CD8-positive, alpha-beta memory T cell (primary cell): ENCODE measurements at places on chromosomes 5 and 9. TPM values are rescaled to one million over a fixed set of nuclear protein-coding genes. Genes with fewer than 3 reads are reported as not detected.

DNA sequence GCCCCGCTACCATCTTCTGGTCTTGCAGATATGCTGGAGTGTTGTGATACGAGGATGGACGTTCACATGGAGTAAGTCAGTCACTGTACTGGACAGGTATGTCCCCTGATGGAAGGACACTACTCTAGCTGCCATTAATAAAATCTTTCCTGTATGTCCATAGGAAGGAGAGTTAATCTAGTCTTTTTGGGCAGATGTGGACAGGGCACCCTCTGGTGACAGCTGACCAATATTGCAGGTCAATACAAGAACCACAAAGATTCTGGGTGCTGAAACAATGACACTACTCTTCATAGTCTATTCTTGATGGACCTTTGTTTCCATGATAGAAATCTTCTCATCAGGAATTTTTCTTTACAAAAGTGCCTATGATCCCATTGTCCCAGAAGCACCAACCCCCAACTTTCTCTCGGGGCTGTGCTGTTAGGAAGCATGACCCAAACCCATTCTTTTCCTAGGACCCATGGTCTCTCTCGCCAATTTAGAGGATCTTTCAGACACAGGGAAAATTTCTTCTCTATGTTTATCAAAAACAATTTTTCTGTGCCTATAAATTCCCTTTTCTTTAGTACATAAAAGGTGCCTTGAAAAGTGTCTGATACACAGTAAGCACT, 376.9 kb downstream of the DTWD2 start:
- no peak for DNase-seq

DNA sequence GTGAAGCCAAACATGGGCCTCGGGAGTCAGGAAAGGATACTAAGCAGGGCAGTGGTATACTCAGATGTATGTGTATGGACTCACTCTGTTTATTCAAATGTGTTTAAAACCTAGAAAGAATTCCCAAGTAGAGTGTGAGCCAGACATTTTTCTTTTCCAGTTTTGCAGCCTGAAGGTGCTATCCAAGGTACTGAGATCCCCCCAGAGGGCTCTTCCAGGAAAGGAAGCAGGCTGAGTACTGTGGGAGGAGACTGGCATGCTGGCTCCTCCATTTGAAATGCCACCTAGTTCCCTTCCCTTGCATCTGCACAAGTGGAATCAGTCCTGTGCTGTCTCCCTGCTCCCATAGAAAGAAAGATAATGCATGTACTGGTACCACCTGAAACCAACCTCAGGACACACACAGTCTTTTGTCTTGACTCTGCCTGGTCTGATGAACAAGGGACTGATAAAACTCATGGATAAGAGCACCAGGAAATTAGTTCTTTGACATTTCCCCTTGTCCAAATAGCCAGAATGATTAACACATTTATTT, 85.9 kb downstream of the HRH2 start:
- no peak for DNase-seq

DNA sequence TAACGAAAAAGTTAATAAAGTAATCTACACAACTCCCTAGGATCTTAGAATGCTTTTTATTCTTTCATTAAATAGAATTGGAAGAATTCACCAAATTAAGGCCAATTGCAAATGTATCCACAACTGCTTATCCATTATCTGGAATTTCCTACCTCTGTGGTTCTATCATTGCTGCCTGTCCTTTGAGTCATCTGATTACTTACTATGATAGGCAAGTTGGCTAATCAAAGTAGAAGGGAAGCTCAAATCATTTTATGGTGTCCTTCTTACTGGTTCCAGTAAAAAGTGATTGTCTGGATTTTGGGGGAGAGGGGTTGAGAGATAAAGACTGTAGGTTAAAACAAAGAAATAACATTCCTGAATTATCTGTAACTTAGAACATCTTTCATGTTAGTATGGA, 161.4 kb upstream of the GNA14 start:
- DNase-seq: no peak

- no peak for DNase-seq
Measured at GRCh38 chr5:172486451-172486850, 32.1 kb upstream of the SH3PXD2B start.

- no peak for DNase-seq
Measured at GRCh38 chr9:92971121-92971520, 23.8 kb downstream of the FGD3 start.

DNA sequence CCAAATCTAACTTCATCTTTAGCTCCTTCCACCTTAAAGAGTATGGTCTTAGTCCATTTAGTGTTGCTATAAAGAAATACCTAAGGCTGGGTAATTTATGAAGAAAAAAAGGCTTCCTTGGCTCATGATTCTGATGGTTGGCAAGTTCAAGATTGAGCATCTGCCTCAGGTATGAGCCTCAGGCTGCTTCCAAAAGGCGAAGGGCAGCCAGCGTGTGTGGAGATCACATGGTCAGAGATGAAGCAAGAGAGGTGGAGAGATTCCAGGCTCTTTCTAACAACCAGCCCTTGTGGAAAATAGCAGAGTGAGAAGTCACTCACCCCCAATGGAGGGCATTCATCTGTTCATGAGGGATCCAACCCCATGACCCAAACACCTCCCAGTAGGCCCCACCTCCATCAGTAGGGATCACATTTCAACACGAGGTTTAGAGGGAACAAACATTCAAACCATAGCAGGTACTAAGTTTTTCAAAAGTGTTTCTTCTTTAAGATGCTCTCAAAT, 225.9 kb downstream of the SGCD start:
- no peak for DNase-seq

- no peak for DNase-seq
Measured at GRCh38 chr9:96156171-96156974, 145.6 kb downstream of the HSD17B3 start.

GRCh38 chr9:32968101-32969011, 33.1 kb downstream of the APTX start:
- DNase-seq: peak; percentile 43

- DNase-seq: peak; percentile 55
Measured at GRCh38 chr9:130010151-130010988, 32.6 kb downstream of the FNBP1 start.

- no peak for DNase-seq
Measured at GRCh38 chr9:93820667-93821306, 134.4 kb downstream of the BARX1 start.

DNA sequence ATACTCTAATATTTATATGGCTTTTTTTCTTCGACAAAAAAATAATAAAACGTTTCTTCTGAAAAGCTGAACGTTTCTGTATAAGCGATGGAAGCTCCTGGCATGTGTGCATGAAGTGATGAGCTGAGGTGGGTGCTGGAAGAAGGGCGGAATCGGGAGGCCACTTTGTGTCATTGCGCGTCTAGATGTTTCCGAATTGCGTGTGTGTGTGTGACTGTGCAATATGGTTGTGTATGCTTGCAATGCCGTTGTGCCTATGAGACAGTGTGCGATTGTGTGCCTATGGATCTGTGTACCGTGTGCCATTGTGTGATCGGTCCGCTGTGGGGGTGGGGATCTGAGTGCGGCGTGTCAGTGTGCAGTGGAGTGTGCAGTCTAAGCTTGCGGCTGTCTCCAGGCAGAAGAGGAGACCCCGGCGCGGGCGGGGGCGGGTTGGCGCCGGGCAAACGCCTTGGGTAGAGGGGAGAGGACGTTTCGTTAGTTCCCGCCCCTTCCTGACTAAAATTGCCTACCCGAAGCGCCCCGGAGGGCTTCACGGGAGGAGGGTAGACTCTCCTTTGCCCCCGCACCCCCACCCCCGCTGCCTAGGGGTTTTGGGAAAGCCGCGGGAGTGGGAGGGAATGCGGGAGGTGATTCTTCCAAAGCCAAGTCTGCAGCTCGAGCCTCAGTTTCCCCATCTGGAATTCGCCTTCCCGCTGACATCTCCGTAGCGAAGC, 24.2 kb downstream of the PCDHGC5 start:
- no peak for DNase-seq

DNA sequence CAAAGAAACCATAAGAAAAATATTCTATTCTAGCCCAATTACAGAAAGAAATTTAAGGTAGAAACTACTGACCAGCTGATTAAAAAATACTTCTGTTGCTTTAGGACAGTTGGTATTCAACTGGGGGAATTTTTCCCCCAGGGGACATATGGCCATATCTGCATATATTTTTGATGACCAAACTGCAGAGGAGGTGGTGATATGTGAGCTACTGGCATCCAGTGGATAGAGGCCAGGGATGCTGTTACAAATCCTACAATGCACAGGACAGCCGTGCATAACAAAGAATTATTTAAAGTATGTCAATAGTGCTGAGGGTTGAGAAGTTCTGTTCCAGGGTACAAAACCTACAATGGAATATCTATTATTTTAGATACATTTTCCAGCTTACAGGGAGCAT, 24.0 kb downstream of the ZFR start:
- DNase-seq: no peak

DNA sequence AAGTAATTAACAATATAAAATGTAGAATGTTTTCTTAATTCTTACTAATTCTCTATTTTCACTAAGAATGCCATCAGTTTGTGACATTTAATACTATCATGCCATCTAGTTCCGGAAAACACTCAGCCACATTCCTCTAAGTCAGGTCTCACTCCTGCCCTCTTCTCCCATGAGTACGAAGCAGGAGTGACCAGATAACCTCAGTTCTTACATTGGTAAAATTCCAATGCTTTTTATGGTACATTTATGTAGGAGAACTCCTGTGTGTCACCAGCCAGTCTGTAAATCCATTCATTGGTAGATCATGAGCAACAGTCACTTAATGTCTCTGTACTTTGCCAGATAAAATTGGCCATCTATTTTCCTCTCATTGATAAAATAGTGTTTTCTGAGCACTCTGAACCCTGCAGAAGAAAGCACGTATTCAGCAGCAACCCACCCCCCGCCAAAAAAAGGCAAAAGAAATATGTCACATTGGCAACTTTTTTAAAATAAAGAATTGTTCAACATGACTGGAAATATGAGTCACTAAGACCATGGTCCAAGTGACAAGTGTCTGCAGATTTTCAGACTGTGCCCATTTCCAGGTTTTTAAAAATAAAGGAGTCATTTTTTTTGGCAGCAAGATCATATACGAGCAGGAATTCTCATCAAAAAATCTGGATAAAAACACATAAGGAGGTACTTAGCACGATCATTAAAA, 11.8 kb downstream of the GLIS3 start:
- DNase-seq: no peak

Gene ARL14EPL
- not detected for total RNA-seq

Gene PPIC
- total RNA-seq: not detected

Gene CCDC192
- not detected for total RNA-seq

Gene PCDHGA12
- total RNA-seq: 0.09 TPM

Gene IFNA2
- total RNA-seq: not detected

Gene PFN3
- not detected for total RNA-seq

Gene SLC31A2
- total RNA-seq: 5.9 TPM

Gene CSF1R
- total RNA-seq: 2.7 TPM

Gene PAEP
- not detected for total RNA-seq
